ENCODE measurements at places on chromosomes 4 and X. TPM values are rescaled to one million over a fixed set of nuclear protein-coding genes. Genes with fewer than 3 reads are reported as not detected.

ARAP2 gene
- polyA plus RNA-seq = 0.70 TPM

DNA sequence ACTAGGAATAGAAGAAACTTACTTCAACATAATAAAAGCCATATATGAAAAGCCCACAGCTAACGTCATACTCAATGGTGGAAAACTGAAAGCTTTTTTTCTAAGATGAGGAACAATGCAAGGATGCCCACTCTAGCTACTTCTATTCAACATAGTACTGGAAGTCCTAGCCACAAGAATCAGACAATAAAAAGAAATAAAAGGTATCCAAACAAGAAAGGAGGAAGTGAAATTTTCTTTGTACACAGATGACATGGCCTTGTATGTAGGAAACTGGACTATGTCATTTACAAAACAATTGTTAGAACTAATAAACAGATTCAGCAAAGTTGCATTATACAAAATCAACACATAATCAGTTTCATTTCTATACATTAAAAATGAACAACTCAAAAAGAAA is 25.5 kb upstream of the NXT2 start:
- no peak for DNase-seq

- DNase-seq = no peak
Measured at GRCh38 chr4:26257850-26258249, 63.0 kb upstream of the RBPJ start.

DNA sequence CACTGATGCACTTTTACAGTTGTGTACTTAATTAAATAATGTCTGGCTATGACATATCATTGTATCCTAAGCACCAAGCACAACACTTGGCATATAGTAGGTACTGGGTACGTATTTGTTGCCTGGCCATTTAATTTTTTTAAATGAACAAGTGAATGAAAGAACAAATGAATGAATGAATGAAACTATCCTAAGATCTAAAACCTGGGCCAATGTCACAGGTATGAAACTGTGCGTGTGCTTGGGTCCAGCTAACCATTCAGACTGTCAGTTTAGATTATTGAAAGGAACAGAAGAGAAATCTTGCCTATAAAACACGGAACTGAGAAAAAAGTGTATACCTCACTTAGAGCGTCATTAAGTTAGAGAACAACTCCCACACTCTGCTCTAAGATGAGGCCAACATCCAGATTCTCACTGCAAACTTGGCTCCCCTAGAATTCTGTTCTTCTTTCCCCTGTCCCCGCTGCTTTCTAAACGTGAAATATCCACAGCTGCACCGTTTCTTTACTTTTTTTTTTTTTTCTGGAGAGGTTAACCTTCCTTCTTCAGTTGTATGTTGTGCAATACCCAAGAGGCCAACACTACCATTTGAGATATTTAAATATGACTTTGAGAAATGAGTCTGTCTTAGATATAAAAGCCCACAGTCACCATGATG is 17.3 kb upstream of the SEL1L3 start:
- DNase-seq = no peak

- no peak for DNase-seq
Measured at GRCh38 chrX:134711135-134711921, 53.1 kb upstream of the PLAC1 start.

LRAT gene
- polyA plus RNA-seq = 7.6 TPM

- no peak for DNase-seq
Measured at GRCh38 chrX:43850629-43851028, 31.6 kb downstream of the MAOB start.

- DNase-seq = no peak
Measured at GRCh38 chr4:14855719-14856061, 146.6 kb upstream of the CPEB2 start.

GRCh38 chrX:106959901-106960300 is 39.7 kb downstream of the CLDN2 start:
- peak; percentile 52 for DNase-seq

Data from cardiac muscle cell (in vitro differentiated cells and primary cell).